ENCODE measurements at places on chromosomes 16 and 17.

- no peak for DNase-seq
Measured at GRCh38 chr16:1691956-1692355, 13.9 kb downstream of the JPT2 start.

DNA sequence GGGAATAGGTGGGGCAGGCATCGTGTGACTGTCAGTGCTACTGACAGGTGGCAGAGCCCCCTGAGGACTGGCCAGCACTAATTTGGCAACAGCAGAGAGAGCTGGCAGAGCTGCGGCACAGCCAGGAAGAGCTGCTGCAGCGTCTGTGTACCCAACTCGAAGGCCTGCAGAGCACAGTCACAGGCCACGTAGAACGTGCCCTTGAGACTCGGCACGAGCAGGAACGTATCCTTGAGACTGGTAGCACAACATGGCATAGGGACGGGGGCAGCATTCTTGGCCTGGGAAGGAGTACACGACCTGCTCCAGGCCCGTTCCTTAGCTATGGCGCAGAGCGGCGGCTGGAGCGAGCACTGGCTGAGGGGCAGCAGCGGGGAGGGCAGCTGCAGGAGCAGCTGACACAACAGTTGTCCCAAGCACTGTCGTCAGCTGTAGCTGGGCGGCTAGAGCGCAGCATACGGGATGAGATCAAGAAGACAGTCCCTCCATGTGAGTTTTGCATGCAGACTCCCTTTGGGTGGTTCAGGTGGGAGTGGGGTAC lies 3.0 kb upstream of the NRN1L start:
- DNase-seq, result no peak

DNA sequence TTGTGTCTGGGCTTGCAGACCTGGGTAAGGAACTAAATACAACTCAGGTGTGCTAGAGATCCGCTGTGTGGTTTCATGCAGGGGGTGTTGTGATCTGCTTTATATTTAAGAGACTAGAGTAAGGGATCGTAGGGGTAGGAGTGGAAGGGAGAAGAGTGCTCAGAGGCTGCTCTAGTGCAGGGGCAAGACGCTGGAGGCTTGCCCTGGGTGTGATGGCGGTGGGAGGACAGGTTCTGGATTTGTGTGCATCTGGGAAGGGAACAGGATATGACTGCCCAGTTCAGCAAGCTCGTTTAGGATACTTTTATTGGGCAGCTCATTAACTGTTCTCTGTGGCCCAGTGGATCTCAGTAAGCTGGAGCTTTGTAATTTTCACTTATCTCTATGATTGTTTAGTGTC lies 47.6 kb downstream of the RPTOR start:
- no peak for DNase-seq

- no peak for DNase-seq
Measured at GRCh38 chr16:74485916-74486315, 64.6 kb upstream of the CLEC18B start.

GRCh38 chr17:32828822-32829221 lies 48.1 kb downstream of the MYO1D start:
- no peak for DNase-seq

GRCh38 chr17:35799942-35800341 lies 4.5 kb upstream of the MMP28 start:
- no peak for DNase-seq

- no peak for DNase-seq
Measured at GRCh38 chr17:74497471-74497870, 31.0 kb downstream of the CD300A start.

Measured in CD4-positive, alpha-beta T cell treated with Interleukin-17A for 4 hours (primary cell).